ENCODE measurements at places on chromosomes 1 and 21.

GRCh38 chr1:247647864-247648263 lies 31.7 kb downstream of the OR13G1 start:
- DNase-seq = no peak

GRCh38 chr1:117029685-117030084 lies 28.1 kb downstream of the CD101 start:
- no peak for DNase-seq

- DNase-seq = no peak
Observed at GRCh38 chr1:53851571-53852285, 13.6 kb upstream of the NDC1 start.

GRCh38 chr1:229378586-229379367 lies 35.9 kb upstream of the CCSAP start:
- no peak for DNase-seq

GRCh38 chr1:19234224-19234623 lies 17.1 kb downstream of the EMC1 start:
- DNase-seq = no peak

- no peak for DNase-seq
Observed at GRCh38 chr1:72006092-72006491, 276.2 kb downstream of the NEGR1 start.

Measured in Kasumi-1 (cell line).